ENCODE measurements at places on chromosomes 2 and 18.

DNA sequence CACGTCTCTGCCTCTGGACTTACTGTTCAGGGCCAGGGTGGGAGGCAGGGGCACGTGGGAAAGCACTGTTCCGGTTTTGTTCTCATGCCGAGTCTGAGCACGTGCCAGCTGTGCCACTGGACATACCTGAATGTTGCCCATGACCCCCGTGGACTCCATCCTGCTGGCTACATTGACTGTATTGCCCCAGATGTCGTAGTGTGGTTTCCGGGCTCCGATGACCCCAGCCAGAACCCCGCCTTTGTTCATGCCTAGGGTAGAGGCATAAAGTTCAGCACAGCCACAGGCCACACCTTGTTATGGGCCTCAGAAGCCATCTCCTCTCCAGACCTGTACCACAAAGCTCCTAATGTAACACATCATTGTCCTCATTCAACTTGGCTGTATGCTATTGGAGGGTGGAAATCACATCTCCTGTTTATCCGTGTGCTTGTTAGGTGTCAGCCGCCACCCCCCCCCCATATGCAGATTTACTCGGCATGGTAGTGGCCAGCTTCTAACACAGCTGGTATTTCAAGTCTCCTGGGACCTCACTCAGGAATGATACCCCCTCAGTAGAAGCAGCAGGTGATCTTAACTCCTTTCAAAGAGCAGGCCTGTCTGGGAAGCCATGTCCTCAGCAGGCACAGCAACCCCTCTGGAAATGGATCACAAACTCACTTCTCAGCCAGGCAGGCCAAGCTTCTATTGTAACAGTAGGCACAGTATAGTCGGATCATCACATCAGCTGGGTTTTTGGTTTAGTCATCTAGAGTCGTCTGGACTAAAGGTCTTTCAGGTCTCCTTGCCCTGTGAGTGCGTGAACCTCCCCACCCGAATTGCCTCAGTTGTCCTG is 27.6 kb downstream of the CENPO start:
- DNase-seq = no peak

DNA sequence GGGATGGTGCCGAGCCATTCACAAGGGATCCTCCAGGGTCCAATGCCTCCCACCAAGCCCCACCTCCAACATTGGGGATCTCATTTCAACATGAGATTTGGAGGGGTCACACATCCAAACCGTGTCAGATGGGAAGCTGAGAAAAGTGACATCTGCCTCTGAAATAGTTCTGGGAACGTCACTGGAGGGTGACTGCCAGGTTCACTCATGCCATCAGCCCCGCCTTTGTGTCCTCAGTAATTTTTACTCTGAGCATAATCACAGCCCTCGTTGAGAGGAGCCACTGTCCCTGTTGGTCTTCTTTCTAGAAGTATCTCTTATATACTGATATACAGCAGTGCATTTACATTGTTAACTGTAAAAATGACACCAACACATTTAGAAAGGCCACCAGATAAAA is 67.4 kb downstream of the KLHL29 start:
- DNase-seq = no peak

DNA sequence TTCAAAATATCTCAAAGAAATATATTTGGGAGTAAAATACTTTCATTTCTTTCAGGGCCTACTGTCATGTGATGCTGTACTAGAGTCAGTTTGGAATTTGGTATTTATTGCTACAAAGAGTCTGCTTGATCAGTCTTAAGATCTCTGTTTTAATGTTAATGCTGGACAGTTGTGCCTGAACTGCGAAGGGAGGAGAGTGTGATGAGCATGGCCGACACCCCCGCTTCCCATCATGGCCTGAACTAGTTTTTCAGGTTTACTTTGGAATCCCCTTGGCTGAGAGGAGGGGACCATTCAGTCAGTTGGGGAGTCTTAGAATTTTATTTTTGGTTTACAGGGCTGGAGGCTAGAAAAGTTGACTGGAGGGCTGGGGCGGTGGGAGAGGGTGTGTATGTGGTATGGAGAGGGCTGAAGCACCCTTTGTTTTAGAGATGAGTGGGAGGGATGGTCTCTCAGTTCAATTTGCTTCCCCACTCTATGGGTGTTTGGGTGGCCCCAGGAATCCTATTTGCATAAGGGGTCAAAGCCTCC is 20.9 kb upstream of the TEX44 start:
- no peak for DNase-seq

GRCh38 chr2:239569401-239570090 is 168.7 kb upstream of the HDAC4 start:
- no peak for DNase-seq

DNA sequence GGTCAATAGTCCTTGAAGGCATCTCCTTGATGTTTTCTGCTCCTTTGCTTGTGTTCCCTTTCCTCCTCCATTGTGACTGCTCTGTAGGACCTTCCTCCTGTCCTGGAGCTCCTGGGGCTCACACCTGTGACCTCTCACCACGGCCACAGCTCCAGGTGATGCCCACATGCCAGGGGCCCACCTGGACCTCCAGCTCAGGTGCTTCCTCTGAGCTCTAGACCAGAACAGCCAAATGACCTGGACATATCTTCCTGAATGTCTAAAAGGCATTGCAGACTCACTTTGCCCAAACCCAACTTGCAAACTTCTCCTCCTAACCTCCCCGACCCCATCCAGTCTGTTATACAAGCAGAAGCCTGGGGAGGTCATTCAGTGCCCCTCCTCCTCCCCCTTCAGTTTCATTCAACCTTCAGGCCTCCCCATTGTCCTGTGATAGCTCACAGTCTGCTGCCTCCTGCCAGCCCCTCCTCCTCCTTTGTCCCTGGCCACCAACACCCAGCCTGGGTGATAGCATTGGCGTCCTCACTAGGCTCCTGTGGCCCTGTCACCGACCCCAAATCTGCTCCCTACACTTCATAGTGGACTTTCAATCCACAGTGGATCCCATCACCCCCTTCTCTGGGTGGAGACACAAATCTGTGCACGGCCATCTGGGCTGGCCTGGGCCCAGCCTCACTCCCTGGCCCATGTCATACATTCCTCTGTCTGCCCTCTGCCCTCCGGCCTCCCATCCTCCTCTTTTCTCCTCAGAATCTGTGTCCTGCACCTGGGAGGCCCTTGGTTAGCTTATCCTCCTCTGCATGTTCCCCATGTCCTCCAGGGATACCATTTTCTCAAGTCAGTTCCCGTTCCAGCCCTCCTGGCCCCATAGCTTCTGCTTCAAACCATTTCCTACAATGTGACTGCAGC is 310.4 kb upstream of the HDAC4 start:
- no peak for DNase-seq

GRCh38 chr2:102024410-102024809 is 32.6 kb downstream of the IL1R2 start:
- DNase-seq = no peak

- DNase-seq = no peak
These were observed 56.4 kb upstream of the VRK2 start for GRCh38 chr2:57990118-57990725.

DNA sequence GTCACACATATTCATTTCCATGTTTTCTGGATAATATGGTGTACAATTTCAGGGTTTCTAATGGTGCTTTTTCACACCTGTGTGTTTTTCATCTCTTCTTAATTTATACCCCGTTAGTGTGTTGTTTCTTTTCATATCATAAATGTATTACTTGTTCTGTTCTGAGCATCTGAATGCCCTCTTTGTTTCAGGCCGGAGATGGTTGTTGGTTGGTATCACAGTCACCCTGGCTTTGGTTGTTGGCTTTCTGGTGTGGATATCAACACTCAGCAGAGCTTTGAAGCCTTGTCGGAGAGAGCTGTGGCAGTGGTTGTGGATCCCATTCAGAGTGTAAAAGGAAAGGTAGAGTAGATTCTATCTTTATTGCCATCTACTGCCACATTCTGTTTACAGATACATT is 45.1 kb upstream of the TBR1 start:
- DNase-seq = no peak

GRCh38 chr2:240868286-240869108 is at the start of gene AGXT:
Gene AGXT (plus strand): TSS chr2:240868824. CDS start chr2:240868866, 42 bp downstream.
- no peak for DNase-seq

DNA sequence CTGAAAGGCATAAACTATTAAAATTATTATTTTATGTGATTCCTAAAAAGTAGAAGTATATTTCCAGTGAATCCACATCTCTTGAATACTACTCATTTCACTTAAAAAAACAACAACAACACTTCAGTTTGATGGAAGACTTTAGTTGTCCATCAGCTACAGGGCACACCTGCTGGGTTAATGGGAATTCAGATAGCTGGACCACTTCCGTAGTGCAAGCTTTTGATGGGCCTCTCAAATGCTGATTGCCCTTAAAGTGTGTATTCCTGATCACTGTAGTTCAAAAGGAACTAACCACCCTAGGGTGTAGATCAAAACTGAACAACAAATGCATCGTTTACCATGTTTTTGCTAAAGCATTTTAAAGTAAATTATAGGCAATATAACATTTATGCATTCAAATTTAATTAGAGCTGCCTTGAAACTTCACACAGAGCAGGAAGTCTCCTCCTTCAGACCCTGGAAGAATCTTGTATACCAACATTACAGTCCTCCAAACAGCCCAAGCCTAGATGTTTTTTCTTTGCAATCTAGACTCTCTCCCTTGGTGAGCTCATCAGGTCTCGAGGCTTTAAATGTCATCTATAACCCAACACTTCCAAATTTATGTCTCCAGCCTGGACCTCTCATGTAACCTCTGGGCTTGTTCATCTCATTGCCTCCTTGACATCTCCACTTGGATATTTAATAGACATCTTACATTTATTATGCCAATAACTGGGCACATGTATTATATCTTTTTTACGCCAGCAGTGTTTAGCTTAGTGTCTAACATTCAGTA is 510.1 kb upstream of the SLC39A10 start:
- no peak for DNase-seq

GRCh38 chr2:42917425-42917927 is 125.1 kb upstream of the HAAO start:
- DNase-seq = no peak

GRCh38 chr2:212549941-212550340 is 11.3 kb upstream of the ERBB4 start:
- no peak for DNase-seq

- DNase-seq = no peak
These were observed 108.6 kb upstream of the NYAP2 start for GRCh38 chr2:225290757-225291400.

GRCh38 chr2:177334940-177335543 is 57.5 kb upstream of the AGPS start:
- no peak for DNase-seq

DNA sequence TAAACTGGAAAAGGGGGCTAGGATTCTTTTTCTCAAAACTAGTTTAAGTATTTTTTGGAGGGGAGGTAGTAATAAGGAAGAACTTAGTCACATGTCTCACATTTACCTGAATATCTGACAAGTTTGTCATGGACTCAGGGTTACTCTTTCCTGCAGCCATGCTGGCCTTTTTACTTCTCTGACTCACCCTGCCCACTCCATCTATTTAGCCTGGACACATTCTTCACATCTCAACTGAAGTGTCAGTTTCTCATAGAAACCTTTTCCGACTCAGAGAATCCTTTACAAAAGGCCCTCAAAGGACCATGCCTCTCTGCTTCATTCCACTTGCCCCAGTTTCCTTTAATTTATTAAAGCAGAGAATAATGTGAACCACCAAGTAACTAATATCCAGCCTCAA is 42.6 kb downstream of the SCN7A start:
- no peak for DNase-seq

GRCh38 chr18:22349317-22349898 is 68.3 kb downstream of the CTAGE1 start:
- DNase-seq = no peak

GRCh38 chr18:42087235-42087634 is 132.2 kb downstream of the PIK3C3 start:
- no peak for DNase-seq

DNA sequence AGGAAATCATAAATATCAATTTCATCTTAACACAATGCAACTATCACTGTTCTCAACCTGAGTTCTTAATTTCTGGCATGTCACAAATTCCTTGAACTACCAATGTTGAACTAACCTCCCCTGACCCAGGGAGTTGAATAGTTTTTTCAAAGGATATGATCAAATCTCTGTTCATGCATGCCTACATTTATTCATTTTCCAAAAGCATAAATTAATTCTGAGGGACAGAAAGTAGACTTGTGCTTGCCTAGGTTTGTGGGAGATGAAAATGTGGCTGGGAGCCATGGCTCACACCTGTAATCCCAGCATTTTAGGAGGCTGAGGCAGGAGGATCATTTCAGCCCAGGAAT is 175.7 kb downstream of the TGIF1 start:
- no peak for DNase-seq

Measured in cortex of kidney (tissue), 1 donor.